ENCODE measurements at places on chromosomes 7 and 10.

DNA sequence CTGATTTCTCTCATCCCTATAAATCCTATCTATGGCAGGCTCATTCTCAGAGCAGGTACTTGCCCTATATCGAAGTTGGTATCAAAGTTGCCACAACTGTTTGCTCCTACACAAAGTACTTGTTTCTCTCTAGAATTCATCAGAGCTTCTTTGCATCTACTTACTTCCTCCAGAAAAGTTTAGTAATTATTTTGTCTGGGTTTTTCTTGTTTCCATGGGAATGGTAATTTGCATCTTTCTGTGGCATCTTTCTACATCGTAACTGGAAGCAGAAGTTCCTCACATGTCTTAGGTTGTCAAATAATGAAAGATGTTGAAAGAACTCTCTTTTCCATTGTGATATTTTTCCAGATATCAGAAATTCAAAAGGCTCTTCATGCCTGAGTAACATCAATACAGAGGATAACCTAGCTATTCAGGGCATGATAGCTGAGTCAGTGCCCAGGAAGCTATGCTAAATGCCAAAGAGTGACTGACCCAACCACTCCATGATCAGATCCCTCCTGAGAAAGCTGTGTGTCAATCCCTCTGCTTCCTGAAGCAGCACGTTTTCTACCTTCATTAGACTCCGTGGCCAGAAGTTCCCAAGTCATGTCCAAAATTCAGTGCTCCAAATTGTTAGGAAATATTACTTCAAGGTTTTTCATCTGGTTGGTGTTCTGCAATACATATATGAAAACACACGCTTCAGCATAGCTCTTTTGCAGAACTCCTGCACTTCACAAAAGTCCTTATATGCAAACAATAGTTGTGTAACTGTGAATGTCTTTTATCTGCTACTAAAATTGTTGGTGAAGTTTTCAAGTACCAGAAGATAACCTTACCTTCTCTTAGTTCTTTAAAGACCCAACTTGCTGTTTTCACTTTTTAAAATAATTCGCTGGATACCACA lies 216.5 kb downstream of the VTI1A start:
- DNase-seq: no peak

GRCh38 chr7:25503306-25503705 lies 275.0 kb upstream of the NPVF start:
- DNase-seq: no peak

DNA sequence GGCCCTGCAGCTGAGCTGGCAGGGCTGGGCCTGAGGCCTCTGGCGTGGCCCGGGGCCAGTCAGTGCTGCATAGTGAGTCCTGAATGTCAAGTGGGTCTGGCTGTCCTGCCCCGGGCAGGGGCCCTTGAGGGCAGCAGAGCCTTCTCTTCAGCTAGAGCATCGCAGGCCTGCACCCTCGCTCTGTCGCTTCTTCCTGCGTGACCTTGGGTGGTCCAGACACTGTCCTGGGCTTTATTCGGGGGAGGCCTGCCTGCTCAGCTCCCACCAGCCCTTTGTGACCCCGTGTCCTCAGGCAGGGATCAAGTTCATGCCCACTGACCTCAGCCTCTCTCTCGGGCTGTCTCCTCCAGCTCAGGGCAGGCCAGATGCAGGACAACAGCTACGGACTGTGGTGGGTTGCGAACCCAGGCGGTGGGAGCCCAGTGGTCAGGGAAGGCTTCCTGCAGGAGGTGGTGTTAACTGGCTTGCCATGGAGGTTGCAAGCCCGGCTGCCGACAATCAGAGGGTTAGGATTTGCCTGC lies 3.4 kb downstream of the TTYH3 start:
- no peak for DNase-seq

DNA sequence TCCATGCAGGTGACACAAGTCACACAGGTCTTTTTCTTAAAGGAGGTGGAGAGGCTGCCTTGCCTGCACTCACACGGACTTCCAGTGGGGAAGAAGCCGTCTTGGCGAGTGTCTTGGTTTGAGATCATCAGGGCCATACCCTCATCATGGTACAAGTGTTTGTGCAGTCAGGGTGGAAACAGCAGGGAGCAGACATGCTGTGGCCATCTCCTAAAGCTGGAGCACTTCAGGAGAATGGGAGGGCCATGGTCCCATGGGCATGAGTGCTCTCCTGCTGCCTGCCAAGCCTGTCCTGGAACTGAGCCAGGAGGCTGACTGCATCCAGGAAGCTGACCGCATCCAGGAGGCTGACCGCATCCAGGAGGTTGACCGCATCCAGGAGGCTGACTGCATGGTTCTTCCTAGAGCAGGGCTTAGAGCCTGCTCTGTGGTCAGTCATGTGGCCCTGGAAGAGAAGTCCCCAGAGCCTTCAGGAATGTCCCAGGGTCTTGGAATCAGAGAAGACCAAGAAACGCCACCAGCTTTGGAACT lies 98.4 kb downstream of the ADARB2 start:
- no peak for DNase-seq

DNA sequence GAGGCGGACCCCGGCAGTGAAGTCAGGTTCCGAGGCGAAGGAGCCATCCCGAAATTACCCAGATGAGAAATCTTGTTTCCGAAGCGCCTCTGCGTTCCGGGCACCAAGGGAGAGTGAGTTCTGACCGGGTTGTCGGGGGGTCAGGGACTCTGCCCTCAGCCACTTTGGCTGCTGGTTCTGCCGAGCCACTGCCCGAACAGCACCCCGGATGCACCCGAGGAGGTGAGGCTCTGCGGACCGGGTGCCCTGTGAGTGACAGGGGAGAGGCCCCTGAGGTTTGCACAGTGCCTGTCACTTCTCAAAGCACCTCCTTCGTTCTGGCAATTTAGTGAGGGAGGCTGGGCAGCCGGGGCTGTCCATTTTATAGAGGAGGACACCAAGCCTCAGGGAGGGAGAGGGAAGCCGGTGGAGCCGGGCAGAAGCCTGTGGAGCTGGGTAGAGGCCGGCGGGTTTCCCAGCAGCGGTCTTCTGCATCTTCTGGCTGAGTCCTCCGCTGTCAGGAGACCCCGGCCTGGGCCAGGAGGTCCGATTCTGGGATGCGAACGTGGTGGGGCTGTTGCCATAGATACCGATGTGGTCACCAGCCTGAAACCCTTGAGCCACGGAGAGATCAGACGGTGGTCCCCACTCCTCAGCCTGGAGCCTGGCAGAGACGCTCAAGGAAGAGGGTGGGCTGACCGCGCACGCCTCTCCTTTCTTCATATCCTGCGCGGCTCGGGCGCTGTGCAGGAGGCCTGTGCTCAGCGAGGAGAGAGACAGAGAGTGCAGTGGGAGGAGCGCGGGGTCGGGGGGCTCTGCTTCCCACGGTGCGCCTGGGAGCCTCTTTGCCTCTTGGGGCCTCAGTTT lies 18.9 kb upstream of the SHH start:
- DNase-seq: no peak

DNA sequence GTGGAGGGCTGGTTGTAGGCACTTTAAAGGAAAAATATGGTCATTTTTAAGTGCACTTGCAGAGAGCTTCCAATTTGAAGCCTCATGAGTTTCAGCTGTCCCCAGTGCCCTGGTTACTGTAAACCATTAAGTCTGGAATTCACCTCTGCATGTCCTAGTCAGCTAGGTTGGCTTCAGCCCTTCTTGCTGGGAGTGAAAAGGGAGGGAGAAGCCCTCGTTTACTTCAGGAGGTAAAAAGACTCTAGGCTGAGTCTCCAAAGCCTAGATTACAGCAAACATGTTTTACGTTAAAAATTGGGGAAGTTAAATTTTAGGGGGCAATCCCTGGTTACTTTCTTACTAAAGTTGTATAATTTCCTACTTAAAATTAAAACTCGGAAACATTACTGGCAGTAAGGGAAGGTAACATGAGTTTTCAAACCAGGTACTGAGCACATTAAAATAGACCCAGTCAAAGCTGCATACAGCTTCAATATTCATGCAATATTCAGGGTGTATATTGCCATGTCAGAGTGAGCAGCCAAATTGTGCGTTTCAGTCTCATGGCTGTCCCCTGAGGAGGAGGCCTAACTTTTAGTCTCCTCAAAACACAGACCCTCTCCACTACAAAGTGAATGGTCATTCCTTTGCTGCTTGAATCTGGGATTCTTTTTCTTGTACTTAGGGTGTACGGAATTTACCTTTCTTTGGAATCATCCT lies 156.7 kb downstream of the PRKG1 start:
- no peak for DNase-seq

- DNase-seq: no peak
Observed at GRCh38 chr10:54081950-54082349, 719.1 kb downstream of the PCDH15 start.

DNA sequence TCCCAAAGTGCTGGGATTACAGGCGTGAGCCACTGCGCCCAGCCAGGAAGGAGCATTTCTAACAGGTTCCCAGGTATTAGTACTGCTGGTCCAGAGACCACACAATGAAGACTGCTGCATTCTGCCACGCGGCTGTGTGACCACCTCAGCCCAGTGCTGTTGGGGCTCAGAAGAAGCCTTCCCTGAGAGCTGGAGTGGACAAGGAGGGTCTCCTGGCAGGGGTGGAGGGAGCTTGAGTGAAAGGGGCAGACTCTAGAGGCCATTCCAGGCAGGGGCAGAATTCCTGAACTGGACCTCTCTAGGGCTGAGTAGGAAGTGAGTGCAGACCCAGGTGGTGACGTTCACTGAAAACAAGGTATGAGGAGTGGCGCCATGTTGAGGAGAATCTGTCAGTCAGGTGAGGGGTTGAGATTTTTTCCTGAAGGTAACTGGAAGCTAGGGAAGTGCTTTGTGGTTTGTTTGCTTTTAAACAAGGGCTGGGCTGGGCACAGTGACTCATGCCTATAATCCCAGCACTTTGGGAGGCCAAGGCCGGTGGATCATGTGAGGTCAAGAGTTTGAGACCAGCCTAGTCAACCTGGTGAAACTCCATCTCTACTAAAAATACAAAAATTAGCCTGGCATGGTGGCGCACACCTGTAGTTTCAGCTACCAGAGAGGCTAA lies 67.6 kb downstream of the TACC2 start:
- DNase-seq: no peak

DNA sequence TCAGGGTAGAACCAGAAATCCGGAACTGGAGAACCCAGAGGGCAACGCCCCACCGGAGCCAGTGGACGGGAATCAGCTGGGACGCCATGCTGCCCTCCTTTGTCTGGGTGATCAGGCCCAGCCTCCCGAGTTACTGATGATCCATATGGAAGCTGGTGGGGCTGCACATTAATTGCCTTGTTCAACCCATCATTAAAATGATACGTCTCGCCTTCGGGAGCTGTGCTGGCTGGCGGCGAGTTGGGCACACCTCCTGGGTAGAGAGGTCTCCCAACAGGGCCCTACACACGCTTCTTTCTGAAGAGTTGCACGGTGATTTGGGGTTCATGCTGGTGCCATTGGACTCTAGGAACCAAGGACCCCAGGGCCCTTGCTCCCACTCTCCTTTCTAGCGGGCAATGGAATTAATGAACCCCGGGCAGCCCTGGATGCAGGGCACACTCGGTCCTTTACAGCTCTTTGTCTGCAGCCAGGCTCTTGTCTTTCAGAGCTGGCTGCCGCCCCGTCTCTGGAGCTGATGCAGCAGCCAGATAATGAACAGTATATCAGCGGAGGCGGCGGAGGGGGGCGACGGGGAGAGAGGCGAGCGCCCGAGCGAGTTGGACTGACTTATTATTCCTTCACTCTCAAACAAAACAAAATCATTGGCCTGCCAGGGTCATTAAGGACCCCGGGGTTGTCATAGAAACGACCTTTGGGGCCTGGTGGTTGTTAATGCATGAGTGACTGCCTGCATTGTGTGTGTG lies 412.2 kb upstream of the ZMIZ1 start:
- DNase-seq: no peak

- no peak for DNase-seq
Observed at GRCh38 chr10:76086170-76086760, 654.8 kb downstream of the LRMDA start.

DNA sequence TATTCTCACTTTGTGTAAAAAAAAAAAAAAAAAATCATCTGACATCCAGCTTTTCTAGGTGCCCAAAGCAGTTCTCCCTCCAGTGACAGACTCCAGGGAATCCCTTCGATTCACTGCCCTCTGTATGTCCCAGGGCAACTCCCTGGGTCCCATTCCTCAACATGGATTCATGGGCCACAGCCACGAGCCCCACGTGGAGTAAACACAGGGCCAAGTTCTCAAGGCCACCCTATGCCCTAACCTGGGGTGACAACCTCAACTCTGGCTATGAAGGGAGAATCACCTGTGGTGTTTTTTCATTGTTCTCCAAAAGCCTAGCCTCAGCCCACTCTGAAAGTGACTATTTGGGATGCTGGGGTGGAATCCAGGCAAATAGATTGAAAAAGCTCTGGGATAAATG lies 3.4 kb downstream of the BNIP3 start:
- DNase-seq: no peak

DNA sequence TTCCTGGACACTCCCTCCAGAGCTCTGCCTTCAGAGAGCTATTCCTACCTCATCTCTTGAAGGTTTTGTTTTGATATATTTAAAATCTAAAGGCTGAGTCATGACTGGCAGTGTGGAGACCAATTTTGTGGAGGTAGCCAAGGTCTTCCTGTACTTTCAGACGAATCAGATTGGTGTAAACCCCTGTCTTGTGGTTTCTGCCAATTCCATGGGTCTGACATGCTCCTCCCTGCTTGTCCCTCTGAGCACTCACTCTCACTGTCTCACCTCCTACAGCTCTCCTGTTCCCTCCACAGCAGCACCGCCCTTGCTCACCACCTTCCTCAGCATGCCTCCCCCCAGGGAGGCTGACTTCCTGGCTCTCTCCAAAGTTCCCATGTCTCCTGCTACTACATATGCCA lies 179.8 kb downstream of the NPSR1 start:
- no peak for DNase-seq

- DNase-seq: peak; percentile 13
Observed at GRCh38 chr7:127504715-127505114, 80.7 kb downstream of the GCC1 start.

DNA sequence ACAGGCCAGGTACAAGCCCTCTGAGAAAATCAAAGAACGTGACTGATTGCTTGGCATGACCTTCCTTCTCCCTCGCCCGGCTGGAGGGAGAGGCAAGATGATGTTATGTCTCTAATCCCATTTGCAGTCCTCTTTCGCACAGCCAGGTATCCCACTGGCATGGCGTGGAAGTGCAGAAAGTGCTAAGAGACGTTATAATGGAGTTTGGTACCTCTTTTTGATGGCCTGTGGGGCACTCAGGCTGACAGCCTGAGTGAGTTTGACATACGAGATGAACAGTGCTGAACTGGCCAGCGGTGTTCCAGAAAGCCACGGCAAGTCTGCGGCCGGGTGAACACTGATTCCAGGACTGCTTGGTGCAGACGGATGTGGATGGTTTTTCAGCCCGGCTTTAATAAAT lies 241.6 kb downstream of the RAB11FIP2 start:
- no peak for DNase-seq

DNA sequence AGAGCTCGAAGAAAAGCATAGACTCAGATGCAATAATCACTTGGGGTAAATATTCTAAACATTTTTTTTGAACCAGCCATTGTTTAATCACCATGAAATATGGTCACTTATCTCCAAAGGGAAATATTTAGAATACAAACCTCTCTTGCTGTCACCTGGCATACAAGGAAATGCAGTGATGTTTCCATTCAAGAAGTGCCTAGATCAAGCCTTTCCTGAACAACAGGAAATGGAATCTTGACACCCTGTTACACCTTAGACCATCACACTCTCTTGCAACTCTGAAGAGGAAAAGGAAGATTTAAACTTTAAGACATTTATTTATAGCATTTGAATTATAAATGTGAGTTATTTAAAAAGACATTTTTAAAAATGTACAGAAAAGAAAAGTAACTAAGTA lies 263.0 kb upstream of the BMPER start:
- DNase-seq: no peak
